ENCODE measurements at places on chromosomes 5 and 9.

- no peak for DNase-seq
Measured at GRCh38 chr9:86788456-86788855, 158.8 kb downstream of the GAS1 start.

GRCh38 chr9:94212091-94212490, 47.0 kb upstream of the ZNF169 start:
- no peak for DNase-seq

- no peak for DNase-seq
Measured at GRCh38 chr9:13110766-13111417, 168.6 kb downstream of the MPDZ start.

DNA sequence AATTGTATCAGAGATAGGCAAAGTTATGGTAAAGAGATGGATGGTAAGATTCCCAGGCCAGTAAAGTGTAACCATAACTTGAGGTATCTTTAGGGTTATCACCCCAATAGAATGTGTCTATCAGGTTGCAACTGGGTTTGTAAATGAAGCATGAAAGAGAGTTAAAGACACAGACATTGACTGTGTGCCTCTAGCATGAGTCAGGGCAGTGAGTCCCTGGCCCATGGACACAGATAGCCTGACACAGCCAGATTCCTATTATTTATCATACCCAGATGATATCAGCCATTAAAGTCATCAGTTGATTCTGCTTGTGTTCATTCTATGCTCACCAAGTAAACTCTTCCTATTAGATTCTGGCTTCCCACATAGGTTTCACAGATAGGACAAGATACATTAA, 33.5 kb upstream of the SNAPC3 start:
- no peak for DNase-seq
